ENCODE measurements at places on chromosomes 11 and 22.

GRCh38 chr22:33526434-33527107 is 393.7 kb downstream of the LARGE1 start:
- H3K27ac ChIP-seq = no peak overlapping the region
- H3K4me3 ChIP-seq = no peak overlapping the region
- no peak for DNase-seq

DNA sequence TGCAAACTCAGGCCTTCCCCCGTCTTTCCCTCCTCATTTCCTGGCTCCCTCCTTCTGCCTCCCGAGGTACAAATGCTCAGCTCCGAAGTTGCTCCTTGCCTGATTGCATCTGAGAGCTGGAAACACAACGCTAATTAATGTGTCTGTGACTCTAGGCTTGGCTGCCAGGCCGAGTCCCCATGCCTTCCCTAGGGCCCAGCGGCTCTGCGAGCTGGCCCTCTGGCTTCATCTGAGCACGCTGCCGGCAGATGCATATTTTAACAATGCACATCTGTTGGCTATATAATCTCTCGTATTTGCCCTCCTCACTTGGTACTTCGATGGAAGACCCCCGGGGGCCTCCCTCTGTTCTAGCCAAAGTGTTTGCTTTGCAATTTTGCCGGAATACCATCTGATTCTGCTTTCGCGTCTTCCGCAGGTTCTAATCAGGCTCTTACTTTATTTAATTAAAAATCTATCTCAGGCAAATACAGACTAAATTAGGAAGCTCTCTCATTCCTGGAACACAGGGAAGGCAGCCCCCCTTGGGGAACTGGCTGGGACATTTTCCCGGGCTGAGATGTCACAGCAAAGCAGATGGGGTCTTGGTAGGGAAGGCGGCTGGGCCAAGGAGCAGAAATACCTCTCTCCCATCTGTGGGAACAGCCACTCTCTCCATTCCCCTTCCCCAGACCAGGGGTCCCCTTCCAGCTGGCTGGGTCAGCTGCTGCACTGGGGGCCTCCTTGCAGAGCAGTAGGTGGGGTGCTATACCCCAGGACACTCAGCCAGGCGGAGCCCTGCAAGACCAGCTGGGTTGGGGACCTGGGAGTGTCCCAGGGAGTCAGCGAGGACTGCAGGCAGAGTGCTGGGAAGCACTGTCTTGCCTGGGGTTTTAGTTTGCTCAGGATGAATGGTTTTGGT is 162.8 kb downstream of the ST3GAL4 start:
- DNase-seq = no peak
- no peaks in the 10 kb centered on the region for H3K27me3 ChIP-seq
- H3K4me3 ChIP-seq = no peak overlapping the region
- H3K36me3 ChIP-seq = no peaks in the 10 kb centered on the region
- no peak overlapping the region for H3K27ac ChIP-seq

- H3K27ac ChIP-seq = peak overlapping the region; percentile 84
- H3K4me3 ChIP-seq = no peak overlapping the region
Observed at GRCh38 chr11:108496643-108497256, 1.4 kb downstream of the POGLUT3 start.

GRCh38 chr11:120261931-120262330 is 22.0 kb downstream of the POU2F3 start:
- DNase-seq = no peak
- H3K27ac ChIP-seq = no peak overlapping the region
- no peaks in the 10 kb centered on the region for H3K36me3 ChIP-seq
- H3K4me3 ChIP-seq = no peak overlapping the region
- no peaks in the 10 kb centered on the region for H3K4me1 ChIP-seq

GRCh38 chr11:116062129-116062489 is 557.9 kb upstream of the CADM1 start:
- no peak overlapping the region for H3K4me3 ChIP-seq
- DNase-seq = no peak
- H3K4me1 ChIP-seq = no peaks in the 10 kb centered on the region
- no peaks in the 10 kb centered on the region for H3K27me3 ChIP-seq
- H3K36me3 ChIP-seq = no peaks in the 10 kb centered on the region
- no peak overlapping the region for H3K27ac ChIP-seq

- H3K4me1 ChIP-seq = no peaks in the 10 kb centered on the region
- no peaks in the 10 kb centered on the region for H3K27me3 ChIP-seq
- no peaks in the 10 kb centered on the region for H3K36me3 ChIP-seq
Observed at GRCh38 chr11:104365676-104366075, 201.7 kb upstream of the PDGFD start.
